ENCODE measurements at places on chromosomes 11 and 22.

- DNase-seq = no peak
Observed at GRCh38 chr11:2929950-2930703, 907 bp upstream of the PHLDA2 start.

DNA sequence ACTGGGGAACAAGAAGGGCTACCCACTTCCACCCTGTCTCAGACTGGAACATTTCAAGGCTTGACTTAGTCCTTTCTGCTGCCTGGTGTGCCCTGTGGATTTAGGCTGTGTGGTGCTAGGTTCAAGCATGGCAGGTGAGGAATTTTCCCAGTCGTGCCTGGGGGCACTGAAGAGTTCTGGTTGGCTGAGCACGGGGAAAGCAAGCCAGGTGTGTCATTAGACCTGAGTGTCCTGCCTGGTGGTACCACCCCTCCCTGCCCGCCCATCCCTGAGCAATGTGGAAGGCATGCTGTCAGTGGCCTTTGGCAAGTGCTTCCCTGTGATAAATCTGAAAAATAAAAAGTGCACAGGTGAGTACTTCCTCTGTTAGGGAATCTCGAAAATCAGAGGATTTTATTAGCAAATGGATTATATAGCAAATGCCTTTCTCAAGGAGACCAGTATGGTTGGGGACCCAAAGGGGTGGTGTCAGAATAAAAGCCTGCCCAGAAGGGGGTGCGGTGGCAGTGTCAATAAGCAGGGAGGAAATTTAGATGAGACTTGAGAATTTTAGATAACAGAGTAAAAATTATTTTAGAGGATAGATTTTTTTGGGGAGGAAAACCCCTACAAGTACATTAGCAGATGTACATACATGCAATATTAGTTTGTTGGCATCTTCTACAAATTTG lies 22.8 kb downstream of the TEAD1 start:
- no peak for DNase-seq

GRCh38 chr11:122287401-122287800 lies 171.4 kb upstream of the BLID start:
- peak; percentile 33 for DNase-seq

DNA sequence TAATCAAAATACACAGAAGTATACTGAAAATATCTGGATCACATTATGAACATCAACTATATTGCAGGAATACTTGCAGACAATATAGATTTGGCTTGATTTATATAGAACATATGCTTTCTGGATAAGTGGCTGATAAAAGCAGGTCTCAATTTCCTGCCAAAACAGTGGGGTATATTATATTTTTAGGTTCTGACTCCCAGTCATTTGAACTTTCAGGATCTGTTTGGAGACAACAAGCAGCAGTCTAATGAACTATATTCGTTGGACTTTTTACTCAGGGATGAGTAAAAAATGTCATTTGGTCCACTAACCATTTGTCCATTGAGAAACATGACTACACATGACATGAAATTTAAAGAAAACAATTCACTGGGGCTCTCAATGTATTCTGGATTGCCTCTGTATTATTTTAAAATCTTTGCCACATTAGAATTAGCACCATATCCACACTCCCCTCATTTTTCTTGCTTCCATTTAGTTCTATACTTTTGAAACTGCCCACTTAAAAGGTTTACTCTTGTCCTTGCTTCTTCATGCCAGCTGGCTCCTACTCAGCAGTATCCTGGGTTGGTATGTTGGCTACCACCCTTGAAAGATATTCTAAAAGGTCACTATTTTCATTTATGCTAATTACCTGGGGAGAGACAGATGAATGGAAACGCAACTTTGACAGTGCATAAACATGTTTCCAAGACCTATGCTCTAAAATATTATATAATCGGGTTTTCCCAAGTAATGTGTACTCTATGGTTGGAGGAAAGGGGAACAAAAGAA lies 153.0 kb downstream of the APOL5 start:
- DNase-seq = no peak

DNA sequence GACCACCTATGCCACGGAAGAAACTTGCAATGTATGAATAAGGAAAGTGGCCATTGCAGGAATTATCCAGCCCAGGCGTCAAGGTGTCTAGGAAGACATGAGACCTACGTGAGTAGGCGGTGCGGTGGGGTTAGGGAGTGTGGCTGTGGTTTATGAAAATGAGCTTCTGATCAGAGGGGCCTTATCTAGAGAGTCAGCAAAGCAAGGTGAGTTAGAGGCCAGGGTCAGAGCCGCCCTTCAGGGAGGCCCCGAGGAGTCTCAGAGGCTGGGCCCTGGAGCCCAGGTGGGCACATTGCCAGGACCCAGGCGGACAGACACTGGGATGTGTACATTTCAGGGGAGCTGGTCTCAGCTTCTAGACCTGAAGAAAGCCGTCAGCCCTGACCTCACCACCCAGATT lies 13.8 kb upstream of the LINC01488 start:
- DNase-seq = no peak

DNA sequence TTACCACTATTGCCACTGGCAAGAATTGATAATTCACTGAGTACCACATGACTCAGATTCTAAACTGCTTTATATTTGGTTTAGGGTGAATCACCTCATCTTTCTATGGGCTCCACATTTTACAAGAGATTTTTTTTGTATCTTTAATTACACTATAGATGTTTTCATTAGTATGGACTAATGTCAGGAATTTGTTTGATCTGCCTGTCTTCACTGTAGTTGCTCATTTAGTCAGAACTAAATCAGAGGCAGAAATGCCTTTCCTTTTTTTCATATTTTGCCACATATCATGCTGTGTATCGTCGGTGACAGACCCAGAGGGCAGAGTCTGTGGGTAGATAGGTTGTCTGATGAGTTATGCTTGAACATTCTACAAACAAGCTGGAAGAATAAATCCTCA lies 524.1 kb downstream of the METTL15 start:
- DNase-seq = no peak

- peak; percentile 34 for DNase-seq
Observed at GRCh38 chr11:116691771-116692177, 81.0 kb downstream of the BUD13 start.

- no peak for DNase-seq
Observed at GRCh38 chr11:44033411-44033850, 14.3 kb upstream of the ACCSL start.

- DNase-seq = no peak
Observed at GRCh38 chr11:91783173-91783572, 441.4 kb upstream of the FAT3 start.

GRCh38 chr11:33696411-33696810 lies 4.2 kb downstream of the C11orf91 start:
- DNase-seq = no peak

DNA sequence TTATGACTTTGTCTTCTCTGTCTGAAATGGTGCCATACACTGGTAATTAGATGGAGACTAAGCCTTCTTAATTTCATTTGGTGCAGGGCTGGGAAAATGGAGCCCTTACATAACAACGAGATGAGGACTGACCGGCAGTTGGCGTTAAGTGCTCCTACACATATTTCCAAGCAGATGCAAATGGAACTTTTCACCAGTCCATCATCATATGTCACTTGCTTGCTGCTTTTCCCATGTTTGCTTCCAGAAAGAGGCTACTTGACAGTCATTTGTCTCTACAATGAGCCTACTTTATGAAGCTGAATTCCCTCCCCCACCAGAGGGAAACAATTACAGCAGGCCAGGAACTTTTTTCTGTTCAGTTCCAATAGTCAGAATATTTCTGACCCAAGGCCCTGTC lies 32.6 kb downstream of the SVIP start:
- no peak for DNase-seq

GRCh38 chr11:45906096-45906682 lies 882 bp downstream of the FREY1 start:
- DNase-seq = no peak

DNA sequence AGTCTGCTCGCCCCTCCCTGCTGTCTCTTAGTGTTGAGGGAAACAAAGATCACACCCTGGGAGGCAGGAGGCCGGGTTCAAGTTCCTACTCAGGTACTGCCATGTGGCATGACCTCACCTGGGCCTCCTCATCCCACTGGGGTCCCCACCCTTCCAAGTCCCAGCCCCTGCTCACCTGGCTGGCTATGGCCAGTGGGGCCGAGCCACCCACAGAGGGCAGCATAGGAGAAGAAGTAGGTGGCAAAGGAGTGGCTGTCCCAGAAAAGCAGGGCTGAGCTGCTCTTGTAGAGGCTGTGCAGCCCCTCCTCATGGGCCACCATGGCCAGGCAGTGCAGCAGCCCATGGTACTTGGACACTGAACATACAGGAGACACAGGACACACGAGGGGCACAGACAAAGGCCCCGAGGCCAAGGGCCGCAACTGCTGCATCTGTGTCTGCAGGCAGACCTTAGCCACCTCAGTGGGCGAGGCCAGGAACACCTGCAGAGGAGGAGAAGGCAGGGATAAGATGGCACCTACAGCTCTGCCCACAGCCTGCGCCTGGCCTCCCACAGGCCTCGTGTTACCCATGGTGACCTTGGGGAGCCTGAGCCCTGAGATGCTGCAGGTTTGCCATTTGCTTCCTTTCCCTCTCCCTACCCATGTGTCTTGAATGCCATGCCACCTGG lies 50.6 kb upstream of the MPEG1 start:
- DNase-seq = no peak

- no peak for DNase-seq
Observed at GRCh38 chr11:116217006-116217405, 555.8 kb downstream of the BUD13 start.

- DNase-seq = peak; percentile 32
Observed at GRCh38 chr11:13105237-13105844, 96.2 kb downstream of the RASSF10 start.

DNA sequence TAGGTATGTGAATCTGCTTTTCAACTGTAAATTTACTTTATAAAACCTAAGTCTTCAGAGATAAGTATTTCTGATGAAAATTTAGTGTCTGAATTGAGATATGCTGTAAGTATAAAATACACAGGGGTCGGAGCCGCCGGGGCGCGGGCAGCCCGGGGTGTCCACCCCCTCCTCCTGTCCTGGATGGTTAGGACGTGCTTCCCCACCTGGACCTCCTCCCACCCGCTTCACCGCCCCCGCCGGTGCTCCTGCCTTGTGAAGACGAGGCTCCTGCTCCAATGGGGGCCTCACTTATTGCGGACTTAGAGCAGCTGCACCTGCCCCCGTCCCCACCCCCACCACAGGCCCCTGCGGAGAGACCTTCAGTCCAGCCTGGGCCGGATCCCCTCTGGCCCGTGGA lies 21.3 kb upstream of the PHF21A start:
- DNase-seq = no peak

- no peak for DNase-seq
Observed at GRCh38 chr11:79982185-79982584, 541.4 kb upstream of the TENM4 start.

- no peak for DNase-seq
Observed at GRCh38 chr22:48098243-48098920, 1335.9 kb downstream of the TBC1D22A start.

DNA sequence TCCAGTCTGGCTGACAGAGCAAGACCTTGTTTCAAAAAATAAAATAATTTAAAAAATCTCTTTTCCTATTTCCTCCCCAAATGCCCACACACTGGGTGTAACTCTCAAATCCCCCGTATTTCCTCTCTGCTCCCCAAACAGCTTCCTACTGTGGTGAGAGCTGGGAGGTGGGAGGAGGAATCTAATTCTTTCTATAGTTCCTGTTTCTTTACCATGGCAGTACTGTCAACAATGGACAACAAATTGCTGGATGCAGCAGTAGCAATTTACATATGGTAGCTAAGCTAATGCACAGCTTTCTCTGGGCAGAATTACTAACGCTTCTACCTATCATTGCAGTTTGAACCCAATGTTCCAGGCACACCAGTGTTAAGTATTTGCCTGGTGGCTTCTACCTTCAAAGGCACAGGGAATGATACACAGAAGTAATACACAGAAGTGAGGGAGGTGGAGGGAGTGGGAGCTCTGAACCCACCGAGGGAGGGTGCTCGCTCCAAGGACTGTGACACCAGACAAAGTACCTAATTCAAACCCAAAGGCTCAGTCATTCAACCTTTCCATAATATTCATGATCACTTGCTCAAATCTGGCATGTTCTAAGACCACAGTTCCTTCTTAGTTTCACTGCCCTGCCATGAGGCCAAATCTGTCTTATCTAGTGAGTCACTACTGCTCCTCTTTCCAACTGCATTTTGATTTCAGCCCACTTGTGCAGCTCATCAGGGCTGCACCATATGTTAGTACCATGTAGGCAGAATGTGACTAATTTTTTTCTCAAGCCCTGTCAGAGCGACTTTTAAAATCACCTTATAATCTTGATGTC lies 37.9 kb downstream of the CELF1 start:
- peak; percentile 41 for DNase-seq

DNA sequence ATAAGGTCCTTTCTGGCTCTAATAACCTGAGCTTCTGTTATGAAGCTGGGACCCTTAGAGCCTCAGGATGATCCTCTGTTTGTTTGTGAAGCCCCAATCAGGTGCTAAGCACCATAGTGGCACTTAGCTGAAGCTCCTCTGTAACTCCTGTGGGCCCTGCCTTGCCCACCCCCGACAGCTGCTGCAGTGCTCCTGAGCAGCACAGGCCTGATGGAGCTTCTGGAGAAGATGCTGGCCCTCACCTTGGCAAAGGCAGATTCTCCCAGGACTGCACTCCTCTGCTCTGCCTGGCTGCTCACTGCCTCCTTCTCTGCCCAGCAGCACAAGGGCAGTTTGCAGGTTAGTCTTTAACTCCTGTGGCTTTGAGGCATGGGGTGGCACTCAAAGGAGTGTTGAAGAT lies 19.0 kb upstream of the CCDC134 start:
- DNase-seq = no peak

GRCh38 chr11:17528906-17529843 lies 15.0 kb downstream of the USH1C start:
- no peak for DNase-seq

GRCh38 chr22:38792833-38793232 lies 1.1 kb downstream of the DNAL4 start:
- no peak for DNase-seq

Data from NCI-H2227 treated with DMSO at 0.1 percent for 48 hours (cell line).